Stimulated activated CD4-positive, alpha-beta T cell treated with anti-CD3 and anti-CD28 coated beads, Interleukin-12 subunit alpha, Interleukin-12 subunit beta, amount 100 ng/mL, for 4 hours (primary cell): ENCODE measurements at places on chromosomes 11 and 22.
A peak's percentile ranks its signal among the peaks of the same experiment; 100 is the strongest.

DNA sequence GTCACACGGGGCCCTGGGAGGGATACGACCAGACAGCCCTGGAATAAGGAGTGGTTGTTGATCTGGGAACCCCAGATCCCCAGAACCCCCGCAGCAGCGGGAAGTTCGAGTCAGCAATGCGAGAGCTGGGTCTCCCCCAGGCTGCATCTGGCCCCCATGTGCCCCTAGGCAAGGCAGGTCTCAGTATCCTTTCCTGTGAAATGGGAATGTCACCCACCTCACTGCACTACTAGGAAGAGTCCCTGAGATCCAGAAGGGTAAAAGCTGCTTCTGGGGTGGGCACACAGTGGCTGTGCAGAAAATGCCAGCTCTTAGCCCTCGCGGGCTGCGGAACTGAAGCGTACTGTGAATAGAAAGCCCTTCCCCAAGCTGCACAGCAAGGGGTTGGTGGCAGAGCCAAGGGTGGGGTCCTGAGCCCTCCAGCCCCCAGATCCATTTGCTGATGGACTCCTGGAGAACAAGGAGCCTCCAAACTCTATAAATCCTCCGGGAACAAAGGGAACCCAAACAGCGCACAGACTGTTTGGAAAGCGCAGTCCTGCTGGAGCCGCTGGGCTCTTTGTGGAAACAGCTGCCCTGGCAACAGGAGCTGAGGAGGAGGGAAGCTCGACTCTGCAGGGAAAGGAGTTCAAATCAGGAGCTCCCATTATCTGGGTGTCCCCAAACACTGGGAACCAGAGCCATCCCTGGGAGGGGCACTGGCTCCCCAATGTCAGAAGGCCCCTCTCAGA lies 68.2 kb upstream of the SHISAL1 start:
- DNase-seq: no peak

DNA sequence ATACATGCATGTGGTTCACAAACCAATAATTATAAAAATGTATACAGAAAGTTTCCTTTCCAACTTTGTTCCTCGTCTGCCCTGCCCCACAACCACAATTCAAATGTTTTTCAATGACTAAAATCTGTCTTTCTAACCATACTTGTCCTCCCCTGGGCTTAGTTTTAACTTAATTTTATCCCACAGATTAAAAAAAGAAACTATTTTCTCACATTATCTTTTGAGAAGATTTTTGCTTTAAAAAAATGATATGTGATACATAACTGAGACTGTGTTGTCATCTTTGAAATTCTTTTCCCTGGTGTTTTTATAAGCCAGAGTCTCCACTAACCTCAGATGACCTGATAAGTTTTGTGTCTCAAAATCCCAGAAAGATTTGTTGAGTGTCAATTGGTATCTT lies 79.0 kb downstream of the FDX1 start:
- no peak for DNase-seq

GRCh38 chr11:68424981-68425865 lies 35.3 kb upstream of the PPP6R3 start:
- no peak for DNase-seq

- DNase-seq: peak; percentile 72
Observed at GRCh38 chr22:37230673-37231405, 13.2 kb downstream of the RAC2 start.

GRCh38 chr11:694563-695287 lies at the start of gene DEAF1:
DEAF1 (minus strand) TSS chr11:695222; CDS start chr11:695047, 175 bp downstream.
- DNase-seq: peak; percentile 99

- DNase-seq: no peak
Observed at GRCh38 chr11:103898577-103899336, 137.7 kb upstream of the DDI1 start.

GRCh38 chr22:29308148-29308790 lies 1.8 kb downstream of the GAS2L1 start:
- no peak for DNase-seq

- DNase-seq: no peak
Observed at GRCh38 chr11:79244241-79244772, 196.5 kb downstream of the TENM4 start.

GRCh38 chr22:49503896-49504521 lies 323.7 kb downstream of the BRD1 start:
- no peak for DNase-seq

GRCh38 chr11:46978005-46978491 lies 41.5 kb downstream of the CSTPP1 start:
- DNase-seq: no peak
